ENCODE measurements at places on chromosomes 7 and 10.
A peak's percentile ranks its signal among the peaks of the same experiment; 100 is the strongest.

DNA sequence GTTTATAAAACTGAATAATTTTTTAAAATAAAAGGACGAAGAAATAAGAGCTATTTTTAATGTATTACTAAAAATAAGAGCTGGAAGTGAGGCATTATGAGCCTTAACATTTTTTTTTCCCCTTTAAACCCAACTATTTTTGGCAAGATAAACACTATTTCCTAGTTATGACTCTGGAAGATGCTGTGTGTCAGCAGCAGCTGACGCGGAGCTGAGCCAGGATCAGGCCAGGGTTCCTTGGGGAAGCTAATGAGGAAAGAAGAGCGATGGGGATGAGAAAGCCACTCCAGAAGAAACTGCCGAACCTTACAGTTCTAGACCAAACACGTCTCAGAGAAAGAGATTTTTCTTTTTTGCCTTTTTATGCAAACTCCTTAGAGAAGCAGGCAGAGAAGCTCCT, 85.9 kb downstream of the USP6NL start:
- no peak for DNase-seq

DNA sequence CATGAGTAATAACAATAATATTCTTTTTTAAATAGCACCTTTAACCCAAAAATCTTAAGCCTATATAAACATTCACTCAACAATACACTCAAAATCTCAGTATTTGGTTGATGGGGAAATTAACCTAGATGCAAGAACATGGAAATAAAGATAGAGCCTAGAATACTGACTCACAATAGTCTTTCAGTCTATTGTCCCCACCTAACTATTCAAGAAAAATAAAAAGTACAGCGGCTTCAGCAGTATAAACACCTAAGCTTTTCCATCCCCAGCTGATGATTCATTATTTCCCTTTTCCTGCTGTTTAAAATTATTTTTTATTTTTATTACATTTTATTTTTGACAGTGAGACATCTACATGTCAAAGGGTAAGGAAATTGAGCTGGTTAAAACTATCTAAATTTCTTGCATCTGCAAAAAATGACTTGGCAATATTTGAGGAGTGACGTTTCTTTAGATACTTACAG, 201.4 kb downstream of the FZD1 start:
- DNase-seq: no peak

GRCh38 chr10:129875993-129876726, 87.9 kb downstream of the EBF3 start:
- DNase-seq: no peak

- DNase-seq: no peak
These were observed 51.2 kb downstream of the ARL4A start for GRCh38 chr7:12738665-12739064.

- DNase-seq: no peak
These were observed 134.8 kb upstream of the ZMIZ1 start for GRCh38 chr10:78933828-78934531.

- no peak for DNase-seq
These were observed 92.5 kb downstream of the SORCS1 start for GRCh38 chr10:107072028-107072427.

DNA sequence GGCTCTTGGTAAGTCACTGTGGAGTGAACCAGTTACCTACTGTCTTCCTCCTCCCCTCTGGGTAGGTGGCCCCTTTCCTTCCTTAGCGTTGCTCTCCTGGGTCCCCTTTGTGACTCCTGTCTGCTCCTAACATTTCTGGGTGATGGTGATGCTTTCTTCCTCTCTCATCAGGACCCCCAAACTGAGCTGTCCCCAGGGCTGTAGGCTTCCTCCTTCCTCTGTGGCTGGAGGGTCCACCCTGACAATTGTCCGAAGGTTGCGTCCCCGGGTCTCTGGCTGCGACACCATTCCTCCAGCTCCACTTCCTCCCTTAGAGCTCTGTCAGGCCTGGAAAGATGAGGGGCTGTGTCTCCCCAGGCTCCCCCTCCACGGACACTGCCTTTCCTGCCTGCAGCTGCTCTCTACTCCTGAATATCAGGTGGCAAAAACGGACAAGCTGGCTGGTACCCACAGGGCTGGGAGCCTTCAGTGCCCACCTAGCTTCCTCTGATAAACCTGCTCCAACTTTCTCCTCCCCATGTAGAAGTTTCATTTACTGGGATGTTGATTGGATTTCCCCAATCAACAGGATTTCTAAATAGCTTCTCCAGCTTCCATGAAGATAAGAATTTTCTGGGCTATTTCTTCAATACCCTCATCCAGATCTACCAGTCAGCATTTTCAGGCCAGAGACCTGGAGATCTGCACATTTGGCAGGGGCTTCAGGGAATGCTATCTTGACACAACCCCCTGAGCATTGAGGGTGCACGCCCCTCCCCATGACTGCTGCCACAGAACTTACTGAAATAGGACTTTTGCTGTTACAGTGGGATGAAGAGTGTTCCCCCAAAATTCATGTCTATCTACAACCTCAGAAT, 506.5 kb downstream of the TCERG1L start:
- DNase-seq: no peak

GRCh38 chr7:148650232-148650858, 48.4 kb upstream of the CUL1 start:
- DNase-seq: peak; percentile 31

Data from NCI-H1417 (cell line).